ENCODE measurements at places on chromosomes 1 and 21.

DNA sequence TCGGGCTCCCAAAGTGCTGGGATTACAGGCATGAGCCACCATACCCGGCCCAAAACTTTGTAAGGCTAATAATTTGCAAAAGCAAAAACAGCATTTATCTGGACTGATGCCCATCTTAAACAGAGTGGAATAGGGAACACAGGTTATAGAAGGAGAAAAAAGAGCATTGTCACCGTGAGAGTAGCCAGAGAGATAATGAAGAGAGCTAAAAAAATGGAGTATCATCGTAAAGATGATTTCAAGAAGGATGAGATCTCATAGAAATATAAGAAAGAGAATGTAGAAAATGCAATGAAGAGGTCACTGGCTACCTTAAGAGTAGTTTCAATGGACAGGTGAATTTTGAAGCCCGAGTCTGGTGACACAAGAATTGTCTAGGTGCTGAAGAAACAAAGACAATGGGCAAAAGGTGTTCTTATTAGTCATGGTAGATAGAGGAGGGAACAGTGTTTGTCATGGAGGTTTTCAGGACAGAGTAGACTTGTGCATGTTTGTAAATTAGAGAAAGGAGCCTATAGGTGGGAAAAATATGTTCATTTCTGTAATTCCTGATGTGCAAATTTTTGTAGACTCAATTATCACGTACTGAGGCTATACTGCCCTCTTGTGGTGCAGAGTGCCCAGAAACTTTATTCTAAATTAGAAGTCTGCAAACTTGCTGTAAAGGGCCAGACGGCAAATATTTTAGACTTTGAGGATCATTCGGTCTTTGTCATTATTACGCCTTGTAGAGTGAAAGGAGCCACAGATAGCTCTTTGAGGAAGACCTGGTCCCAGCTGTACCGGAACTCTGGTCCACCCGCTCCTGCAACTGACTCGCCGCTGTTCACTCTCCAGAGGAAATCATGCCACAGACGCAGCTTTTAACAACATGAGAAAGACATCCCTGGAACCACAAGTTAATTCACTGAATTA lies 8.1 kb upstream of the TMEM183A start:
- DNase-seq = no peak

- no peak for DNase-seq
Measured at GRCh38 chr1:240766831-240767230, 154.9 kb upstream of the GREM2 start.

DNA sequence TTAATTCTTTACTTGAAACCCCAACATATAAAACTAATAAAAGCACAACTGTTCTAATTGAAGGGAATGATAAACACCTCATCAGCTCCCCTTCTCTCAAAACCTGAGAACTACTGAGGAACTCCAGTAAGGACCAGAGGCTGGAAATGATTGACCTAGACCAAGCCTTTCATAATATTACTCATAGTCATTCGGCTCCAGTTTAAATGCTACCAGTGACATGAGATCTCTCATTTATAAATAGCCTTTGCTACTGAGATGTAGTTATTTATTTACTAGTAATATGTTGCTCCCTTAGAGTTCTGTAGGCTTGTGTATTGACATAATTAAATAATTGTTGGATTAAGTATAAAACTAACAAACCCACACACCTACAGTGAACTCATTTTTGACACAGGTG lies 209.8 kb upstream of the PRMT6 start:
- no peak for DNase-seq

- DNase-seq = no peak
Measured at GRCh38 chr1:240001177-240001740, 90.4 kb upstream of the FMN2 start.

GRCh38 chr21:26563856-26564503 lies 9.1 kb downstream of the CYYR1 start:
- DNase-seq = no peak

DNA sequence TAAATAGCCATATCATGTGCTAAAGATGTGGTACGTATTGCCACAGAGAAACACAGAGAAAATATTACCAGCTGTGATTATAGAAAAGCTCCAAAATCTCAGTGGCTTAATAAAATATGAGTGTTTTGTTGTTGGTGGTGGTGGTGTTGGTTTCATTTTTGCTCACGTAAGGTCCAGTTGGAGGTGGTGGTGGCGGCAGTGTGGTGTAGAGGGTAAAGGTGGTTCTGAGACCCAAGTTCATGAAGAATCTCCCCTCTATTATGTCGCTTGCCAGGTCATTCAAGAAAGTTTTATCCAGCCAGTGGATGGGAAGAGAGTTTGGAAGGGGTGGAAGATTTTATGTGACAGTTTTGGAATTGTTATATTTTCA lies 217.6 kb upstream of the SAMSN1 start:
- no peak for DNase-seq

- no peak for DNase-seq
Measured at GRCh38 chr21:40278345-40278744, 411.1 kb downstream of the PCP4 start.

- no peak for DNase-seq
Measured at GRCh38 chr1:206143537-206144172, 26.5 kb upstream of the AVPR1B start.

GRCh38 chr1:23779826-23780371 lies 1.7 kb downstream of the PITHD1 start:
- DNase-seq = no peak

DNA sequence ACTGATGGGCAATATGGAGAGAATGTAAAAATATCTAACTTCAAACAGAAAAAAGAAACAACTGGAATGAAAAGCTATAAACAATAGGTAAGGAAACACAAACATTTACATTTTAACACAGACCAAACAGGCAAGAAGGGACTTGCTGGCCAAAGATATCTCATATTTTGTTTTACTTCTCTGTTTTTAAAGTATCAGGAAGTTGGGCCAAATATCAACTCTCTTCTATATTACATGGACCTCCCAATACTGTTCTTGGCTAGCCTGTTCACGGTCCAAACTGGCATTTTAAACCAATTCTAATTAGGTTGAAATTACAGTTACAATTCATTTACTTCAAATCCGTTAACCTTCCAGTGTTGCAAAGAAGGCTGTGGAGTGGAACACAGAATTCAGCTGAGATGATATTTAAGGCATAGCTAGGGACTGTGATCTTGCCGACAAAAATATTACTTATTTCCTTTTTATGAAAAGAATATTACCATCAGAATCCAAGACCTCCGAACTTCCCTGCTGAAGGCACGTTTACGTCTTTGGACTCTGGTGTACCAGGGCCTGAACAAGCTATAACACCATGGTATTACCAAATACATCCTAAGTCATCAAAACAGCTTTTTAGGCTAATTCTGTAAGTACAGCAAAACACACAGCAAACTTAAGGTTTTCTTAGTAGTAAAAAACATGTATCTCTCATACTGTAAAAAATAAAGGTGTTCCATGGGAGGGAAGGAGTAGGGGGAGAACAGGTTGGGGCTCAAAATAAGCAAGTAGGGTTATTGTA lies 165.4 kb downstream of the RUNX1 start:
- no peak for DNase-seq

DNA sequence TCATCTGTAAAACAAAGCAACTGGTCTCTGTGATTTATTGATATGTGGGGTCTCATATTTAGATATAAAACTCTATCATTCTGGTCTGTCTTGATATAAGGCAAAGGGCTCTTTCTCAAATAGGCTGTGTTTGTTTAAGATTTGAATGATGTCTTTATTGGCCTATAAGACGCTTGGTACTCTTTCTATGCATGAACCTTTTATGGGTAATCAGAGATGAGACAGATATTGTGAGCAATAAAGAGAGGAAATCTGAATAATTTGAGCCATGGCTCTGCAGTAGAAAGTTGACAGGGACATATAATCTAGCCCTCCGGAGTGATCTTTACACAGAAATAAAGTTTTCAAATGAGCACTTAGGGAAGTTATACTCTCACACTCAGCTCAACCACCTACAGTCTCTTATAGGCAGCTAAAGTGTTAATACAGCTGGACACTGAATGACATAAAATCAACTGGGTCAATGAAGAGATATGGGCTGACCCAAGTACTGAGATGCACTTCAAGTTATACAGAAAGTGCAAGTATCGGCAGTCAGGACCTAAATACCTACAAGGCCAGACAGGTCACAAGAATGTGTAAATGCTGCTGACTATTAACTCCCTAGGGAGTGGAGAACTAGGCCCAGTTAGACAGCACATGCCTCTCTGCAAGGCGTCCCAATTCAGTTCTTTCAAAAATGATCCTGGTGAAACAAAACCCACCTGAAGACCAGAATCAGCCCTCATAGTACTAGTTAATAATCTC lies 111.0 kb downstream of the PTPN14 start:
- DNase-seq = no peak

DNA sequence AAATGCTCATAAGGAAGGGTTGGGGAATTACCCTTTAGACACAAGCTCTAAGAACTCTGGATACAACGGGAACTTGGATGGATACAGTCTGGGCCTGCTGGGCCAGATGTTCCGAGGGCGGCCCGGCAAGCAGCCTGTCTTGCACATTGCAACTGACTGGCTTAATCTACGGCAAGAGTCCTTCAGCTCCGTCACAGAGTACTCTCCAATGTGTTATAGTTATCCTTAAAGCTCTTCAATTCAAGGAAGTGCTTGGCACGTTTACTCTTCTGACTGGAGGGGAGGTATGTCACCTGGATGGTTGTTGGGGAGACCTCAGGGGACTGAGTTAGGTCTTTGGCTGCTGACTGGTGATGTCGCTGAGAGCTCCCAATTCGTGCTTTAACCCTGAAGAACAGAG lies 1.1 kb upstream of the CFAP141 start:
- DNase-seq = no peak

- DNase-seq = no peak
Measured at GRCh38 chr1:39394598-39394997, 96.8 kb upstream of the BMP8A start.

- DNase-seq = no peak
Measured at GRCh38 chr1:16924919-16925477, 3.3 kb downstream of the CROCC start.

DNA sequence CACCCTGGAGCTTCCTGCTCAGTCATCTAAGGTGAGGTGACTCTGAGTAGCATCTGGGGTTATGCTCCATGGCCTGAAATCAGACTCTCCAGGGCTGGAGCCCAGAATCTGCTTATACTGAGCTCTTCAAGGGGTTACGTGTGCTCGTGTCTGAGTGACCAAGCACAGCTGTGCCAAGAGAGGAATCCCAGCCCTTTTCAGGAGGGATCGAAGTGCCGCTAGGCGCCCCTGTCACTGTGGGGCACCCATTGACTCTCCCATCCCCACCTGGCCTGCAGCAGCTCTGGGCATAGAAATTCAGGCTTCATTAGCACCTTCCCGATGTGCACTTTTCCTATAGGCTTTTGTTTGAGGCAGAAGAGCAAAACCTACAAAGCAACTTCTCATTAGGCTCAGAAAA lies 13.8 kb downstream of the VASH2 start:
- DNase-seq = no peak

GRCh38 chr1:151859891-151860293 lies 6.4 kb upstream of the THEM5 start:
- DNase-seq = no peak

DNA sequence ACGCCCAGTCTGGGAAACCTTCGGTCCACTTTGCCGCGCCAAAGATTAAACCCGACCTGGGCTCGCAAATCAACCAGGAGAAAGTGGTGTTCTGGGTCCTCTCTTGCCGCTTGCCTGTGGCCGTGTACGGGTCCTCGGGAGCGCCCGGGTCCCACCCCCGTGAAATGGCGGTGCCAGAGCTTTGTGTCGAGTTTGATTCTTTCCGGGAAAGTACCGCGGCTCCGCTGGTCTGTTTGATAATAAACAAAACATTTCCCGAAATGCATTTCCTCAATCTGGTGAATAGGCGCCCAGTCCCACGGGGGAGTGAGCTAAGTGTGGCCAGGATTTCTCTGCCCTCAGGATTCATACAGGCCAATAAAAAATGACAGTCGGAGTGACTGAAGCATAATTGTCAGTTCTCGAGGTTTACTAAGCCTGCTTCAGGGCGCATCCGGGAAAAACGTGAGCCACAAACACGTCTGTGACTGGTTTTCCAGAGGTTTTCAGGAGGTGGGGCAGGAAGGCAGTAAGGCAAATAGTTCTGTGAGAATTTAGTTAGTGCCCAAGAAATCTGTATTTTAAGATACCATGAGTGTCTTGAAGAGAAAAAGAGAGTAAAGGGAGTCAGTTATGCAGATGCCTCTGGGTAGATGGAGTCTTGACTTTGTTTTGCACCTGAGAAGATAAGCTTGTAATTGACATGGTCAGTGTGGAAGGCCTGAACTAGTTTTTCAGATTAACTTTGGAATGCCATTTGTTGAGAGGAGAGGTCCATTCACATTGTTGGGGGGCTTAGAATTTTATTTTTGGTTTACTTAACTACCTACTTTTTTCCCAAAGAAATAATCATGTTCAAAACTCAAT lies 675 bp downstream of the IFNAR1 start:
- DNase-seq = peak; percentile 59

GRCh38 chr1:116119876-116120275 lies 8.7 kb downstream of the MAB21L3 start:
- DNase-seq = no peak

- DNase-seq = no peak
Measured at GRCh38 chr1:66278260-66279021, 255.5 kb upstream of the SGIP1 start.

DNA sequence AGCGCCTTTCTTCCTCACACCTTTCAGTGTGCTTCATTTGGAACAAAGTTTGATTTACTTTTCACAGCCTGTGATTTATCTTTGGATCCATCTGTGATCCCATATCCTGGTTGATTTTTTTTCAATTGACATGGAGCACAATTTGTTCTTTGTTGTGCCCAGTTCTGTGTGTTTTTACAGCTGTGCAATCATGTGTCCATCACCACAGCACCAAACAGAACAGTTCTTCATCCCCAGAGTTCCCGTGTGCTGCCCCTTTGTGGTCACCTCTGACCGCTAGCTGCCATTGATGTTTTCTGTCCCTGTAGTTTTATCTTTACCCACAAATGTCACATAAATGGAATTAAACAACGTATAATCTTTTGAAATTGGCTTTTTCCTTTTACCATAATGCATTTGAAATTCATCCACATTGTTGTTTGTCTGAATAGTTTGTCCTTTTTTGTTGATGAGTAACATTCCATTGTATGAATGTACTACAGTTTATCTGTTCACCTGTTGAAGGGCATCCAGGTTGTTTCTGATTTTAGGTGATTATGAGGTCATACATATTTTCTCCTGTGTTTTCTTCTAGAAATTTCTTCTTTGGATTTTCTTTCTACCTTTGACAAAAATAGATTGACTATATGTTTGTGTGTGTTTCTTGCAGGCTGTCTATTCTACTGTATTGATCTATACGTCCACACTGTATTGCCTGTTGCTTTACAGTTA lies 17.4 kb downstream of the MIGA1 start:
- no peak for DNase-seq

- DNase-seq = no peak
Measured at GRCh38 chr1:71521655-71522264, 440.9 kb upstream of the ZRANB2 start.

- no peak for DNase-seq
Measured at GRCh38 chr1:31904339-31905092, 33.7 kb downstream of the PTP4A2 start.

- no peak for DNase-seq
Measured at GRCh38 chr1:173304529-173305227, 97.5 kb upstream of the TNFSF4 start.

Data from DMS79 (cell line).